ENCODE measurements at places on chromosomes 16 and 17.

GRCh38 chr16:15973421-15973820 lies 24.0 kb downstream of the ABCC1 start:
- ATAC-seq: no peak

GRCh38 chr16:87076950-87077749 lies 240.0 kb downstream of the C16orf95 start:
- peak; percentile 19 for ATAC-seq

GRCh38 chr17:51559778-51560177 lies 299.4 kb downstream of the UTP18 start:
- no peak for ATAC-seq

GRCh38 chr16:68425498-68426346 lies 22.6 kb downstream of the SMPD3 start:
- ATAC-seq: no peak

GRCh38 chr17:41835214-41835799 lies 725 bp downstream of the NT5C3B start:
- ATAC-seq: peak; percentile 73

- no peak for ATAC-seq
Measured at GRCh38 chr16:56032072-56032471, 156.9 kb upstream of the CES5A start.

GRCh38 chr17:36019423-36019822 lies 1.7 kb upstream of the CCL23 start:
- no peak for ATAC-seq

- peak; percentile 64 for ATAC-seq
Measured at GRCh38 chr16:56911771-56912571, 20.0 kb upstream of the HERPUD1 start.

GRCh38 chr17:1931844-1932579 lies 93.1 kb downstream of the RTN4RL1 start:
- ATAC-seq: peak; percentile 69

DNA sequence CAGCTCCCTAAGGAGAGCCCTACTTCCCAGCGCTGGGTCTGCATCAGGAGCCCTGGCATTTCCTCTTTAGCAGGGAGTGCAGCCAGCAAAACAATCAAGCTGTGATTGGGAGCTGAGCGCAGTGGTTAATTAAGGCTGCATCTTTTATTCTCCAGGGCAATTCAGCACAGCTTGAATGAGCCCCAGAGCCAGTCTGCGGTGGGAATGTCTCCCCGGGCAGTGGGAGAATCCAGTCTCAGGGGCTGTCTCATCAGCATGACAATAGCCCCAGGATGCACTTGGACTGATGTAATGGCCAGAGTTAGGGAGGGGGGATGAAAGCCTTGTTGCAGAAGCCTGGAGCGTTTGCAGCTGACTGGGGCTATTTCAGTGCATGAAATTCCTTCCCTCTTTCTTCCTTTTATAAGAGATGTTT lies 292.6 kb upstream of the SOX9 start:
- no peak for ATAC-seq

GRCh38 chr17:72422204-72422504 lies 301.3 kb downstream of the SOX9 start:
- no peak for ATAC-seq

- ATAC-seq: no peak
Measured at GRCh38 chr17:73547790-73548189, 96.5 kb downstream of the SDK2 start.

GRCh38 chr17:50818921-50819657 lies 16.3 kb upstream of the WFIKKN2 start:
- no peak for ATAC-seq

DNA sequence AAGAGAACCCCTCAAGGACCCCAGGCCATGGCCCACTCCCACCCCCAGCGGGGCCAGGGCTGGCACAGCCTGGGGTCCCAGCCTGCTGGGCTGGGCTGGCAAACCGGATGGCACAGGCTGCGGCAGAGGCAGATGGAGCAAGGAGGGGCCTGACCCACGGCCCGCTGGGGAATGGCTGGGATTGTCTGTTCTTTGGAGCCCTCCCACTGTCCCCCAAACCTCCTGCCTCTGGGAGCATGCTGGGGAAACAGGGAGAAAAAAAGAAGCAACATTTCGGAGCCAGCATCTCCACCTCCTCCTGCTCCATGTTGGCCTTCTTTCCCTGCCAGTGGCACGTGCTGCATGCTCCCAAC lies 37.1 kb upstream of the LHX1 start:
- no peak for ATAC-seq

GRCh38 chr17:29155966-29156338 lies 24.2 kb downstream of the MYO18A start:
- ATAC-seq: no peak

GRCh38 chr16:2464333-2464732 lies 4.4 kb downstream of the TEDC2 start:
- no peak for ATAC-seq

- no peak for ATAC-seq
Measured at GRCh38 chr17:80000981-80001775, 34.5 kb downstream of the TBC1D16 start.

GRCh38 chr17:72399608-72400487 lies 279.0 kb downstream of the SOX9 start:
- no peak for ATAC-seq

GRCh38 chr16:27222249-27223225 lies 19.2 kb downstream of the KDM8 start:
- ATAC-seq: peak; percentile 77

DNA sequence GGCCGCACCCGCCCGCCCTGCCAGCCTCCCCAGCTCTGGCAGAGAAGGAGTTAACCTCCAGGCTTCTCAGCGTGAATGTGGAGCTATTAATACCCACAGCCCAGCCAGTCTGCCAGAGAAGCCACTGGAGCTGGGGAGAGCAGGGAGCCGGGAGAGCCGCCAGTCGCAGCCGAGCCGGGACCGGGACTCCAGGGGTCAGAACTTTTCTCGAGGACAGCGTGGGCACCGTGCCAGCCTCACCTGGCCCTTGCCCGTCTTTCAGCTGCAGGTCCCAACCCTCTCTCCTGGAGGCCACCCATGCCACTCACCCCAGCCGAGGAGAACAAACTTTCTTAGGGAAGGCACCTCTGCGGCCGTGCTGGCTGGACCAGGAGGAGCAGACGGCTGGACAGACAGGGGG lies 33.8 kb upstream of the SBK1 start:
- ATAC-seq: peak; percentile 51

All from gastroesophageal sphincter (tissue), 4 donors.